ENCODE measurements at places on chromosomes 1 and 21.

DNA sequence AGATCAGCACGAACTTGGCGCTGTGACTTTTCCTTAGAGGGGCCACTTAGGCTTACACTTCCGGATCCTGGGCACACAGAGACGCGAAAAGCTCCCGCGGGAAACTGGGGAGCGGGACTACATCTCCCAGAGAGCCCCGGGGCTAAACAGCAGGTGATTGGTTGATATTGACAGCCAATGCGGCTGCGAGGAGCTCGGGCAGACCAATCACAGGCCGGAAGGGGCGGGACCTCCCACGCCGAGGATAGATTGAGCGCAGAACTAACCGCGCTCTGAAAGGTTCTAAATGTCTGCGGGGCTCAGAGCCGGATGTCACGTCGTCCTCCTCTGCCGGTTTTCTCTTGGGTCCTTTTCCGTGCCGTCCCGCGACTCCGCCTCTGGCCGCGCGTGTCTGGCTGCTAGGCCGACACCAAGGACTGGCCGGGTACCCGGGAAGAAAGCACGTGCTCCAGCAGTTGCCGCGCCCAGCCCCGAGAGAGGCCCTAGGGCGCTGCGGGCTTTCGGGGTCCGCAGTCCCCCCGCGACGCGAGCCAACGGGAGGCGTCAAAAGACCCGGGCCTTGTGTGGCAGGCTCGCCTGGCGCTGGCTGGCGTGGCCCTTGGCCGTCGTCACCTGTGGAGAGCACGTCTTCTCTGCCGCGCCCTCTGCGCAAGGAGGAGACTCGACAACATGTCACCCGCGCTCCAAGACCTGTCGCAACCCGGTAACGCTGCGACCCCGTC lies at the start of gene MTR:
TSS of gene MTR (plus strand) at position 258 of the 722 bp plus-strand sequence. CDS start at position 670, 412 bp downstream.
- peak; percentile 94 for DNase-seq

DNA sequence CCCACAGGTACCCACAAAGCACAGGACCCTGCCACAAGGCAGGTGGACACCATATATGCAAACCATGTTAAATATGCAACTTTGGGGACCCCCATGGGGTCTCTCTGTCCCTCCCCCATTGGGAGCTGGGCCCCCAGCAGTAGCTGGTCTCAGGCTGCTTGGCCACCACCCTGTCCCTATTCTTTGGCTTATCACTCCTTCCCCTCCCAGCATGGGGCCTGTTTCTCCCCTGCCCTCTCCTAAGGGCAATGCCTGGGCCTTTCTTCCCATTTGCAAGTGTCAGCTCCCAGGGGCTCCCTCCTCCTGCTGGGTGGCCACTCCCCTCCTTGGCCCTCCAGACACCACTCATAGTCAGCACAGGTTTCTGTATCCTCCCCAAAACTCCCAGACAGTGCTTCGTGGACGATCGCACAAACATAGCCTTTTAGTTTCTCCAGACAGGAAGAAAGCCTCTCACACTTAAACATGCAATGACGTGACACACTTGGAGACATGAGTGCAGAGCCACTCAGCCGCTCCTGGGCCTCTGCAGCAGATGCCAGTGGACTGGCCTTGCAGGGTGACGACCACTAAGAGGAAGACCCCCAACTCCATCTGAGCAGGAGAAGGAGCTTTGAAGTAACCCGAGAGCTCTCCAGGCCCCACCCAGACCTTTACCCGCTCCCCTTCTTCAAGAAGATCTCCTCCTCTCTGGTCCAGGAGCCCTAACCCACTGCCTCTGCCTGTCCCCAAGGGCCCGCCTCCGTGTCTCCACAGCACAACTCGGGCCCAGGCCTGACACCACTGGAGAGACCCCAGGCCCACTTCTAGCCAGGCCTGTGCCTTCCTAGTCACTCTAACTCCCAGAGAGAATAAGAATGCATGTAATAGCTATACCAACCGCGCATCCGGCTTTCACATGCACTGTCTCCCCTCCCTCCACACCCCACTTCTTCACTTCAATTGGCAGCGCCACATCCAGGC lies 22.9 kb downstream of the CITED4 start:
- DNase-seq = no peak

GRCh38 chr1:111803951-111804350 lies 48.2 kb downstream of the DDX20 start:
- no peak for DNase-seq

- DNase-seq = no peak
Measured at GRCh38 chr1:207744000-207744534, 7.8 kb upstream of the CD46 start.

DNA sequence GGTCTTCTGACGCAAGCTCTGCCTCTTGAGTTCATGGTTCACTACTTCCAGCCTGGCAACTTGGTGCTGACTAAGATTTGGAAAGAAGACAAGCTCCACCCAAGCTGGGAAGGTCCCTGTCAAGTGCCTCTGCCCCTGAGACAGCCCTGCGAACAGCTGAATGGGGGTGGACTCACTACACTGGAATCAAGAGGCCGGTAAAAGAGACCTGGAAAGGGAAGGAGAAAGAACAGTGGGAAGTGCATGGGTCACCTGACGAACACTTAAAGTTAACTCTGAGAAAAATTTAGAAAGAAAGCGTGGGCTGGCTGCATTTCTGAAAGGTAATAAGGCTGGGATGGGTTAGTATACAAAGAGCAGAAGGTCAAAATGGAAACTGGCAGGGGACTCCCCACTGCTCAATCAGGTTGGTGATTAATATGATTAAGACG lies 26.1 kb upstream of the ZNF496 start:
- no peak for DNase-seq

GRCh38 chr21:42381347-42381984 lies 14.4 kb downstream of the TMPRSS3 start:
- DNase-seq = no peak

GRCh38 chr1:201748335-201748734 lies 80.6 kb upstream of the IPO9 start:
- no peak for DNase-seq

- no peak for DNase-seq
Measured at GRCh38 chr21:27329255-27329851, 362.5 kb upstream of the ADAMTS5 start.

DNA sequence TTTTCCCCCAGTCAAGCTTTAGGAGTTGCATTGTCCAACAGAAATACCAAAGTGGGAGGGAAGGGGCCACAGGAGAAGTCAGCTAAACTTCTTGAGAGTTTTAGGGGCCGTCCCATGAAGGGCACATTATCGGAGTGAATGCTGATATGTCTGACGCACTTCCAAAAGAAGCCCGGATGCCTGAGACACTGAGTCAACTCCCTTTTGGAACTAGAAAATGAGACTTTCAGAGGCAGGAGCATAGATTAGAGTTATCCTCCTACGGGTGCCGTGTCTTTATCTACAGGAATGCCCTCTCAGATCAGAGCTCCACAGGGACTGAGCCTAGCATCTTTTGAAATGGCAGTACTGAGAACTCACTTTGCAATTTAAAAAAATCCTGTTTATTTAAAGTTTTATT lies 13.1 kb downstream of the ACTN2 start:
- no peak for DNase-seq

DNA sequence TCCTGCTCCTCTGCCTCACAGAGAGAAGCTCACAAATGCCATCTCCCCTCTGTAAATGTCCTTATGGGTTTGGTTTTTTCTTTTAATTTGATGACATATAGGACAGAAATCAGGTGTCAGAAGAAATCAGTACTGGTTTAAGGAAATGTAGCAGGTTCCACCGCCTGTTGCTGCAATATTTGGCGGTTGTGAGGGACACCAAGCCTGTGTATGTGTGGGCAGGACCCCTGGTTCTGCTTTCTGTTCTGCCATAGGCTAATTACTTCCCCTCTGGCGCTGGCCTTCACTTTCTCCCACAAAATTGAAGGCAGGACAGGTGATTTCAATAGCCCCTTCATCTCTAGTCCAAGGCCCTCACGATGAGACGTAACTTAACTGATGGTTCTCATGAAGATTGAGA lies 69.2 kb downstream of the PRDM2 start:
- no peak for DNase-seq

GRCh38 chr1:1794999-1795398 lies 16.7 kb upstream of the NADK start:
- no peak for DNase-seq

DNA sequence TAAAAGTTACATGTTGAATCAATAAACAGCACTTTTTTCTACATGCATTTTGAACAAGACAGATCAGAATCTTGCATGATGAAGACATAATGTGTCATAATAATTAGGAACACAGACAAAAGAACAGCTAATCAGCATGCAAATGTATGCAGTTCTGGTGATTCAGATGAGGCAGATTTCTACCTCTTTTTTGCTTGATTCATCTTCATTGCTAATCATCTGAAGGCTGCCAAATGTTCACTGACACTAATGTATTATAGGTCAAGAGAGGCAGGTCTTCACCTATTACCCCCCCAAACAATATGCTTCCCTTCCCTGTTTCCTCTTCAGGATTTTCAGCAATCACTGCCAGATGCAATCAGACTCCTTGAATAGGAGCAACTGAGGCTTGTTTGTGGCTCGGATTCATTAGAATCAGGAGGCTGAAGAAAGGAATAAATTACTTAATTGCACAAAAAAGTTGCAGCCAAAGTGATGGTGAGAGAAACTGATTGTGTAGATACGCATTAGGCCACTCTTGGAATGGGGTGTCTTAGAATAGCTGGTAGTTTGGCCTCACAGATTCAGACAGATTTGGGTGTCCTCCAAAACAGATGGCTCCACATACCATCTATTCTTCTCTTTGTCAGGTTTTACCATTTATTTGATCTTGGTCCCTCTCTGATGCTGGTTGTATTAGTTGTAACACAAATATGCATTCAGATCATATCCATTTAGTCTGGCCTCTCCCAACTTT lies 275.4 kb downstream of the RPS6KC1 start:
- DNase-seq = no peak

DNA sequence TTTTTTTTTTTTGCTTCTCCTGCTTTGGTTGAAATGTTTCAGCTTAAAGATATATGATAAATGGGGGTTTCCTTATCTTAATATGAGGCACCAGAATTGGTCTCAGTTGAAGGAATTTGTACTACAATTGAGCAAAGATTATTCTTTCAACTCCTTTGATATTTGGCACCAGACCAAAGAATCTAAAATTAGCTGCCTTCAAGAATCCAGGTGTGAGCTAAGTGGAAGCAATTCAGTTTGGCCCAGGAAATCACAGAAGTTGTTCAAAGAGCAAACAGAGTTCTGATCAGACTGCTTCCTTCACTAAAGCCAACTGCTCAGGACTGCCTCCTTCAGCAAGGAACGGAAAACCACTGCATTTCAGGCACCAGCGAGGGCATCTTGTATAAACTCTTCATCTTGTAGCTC lies 68.3 kb upstream of the BCAR3 start:
- DNase-seq = no peak

DNA sequence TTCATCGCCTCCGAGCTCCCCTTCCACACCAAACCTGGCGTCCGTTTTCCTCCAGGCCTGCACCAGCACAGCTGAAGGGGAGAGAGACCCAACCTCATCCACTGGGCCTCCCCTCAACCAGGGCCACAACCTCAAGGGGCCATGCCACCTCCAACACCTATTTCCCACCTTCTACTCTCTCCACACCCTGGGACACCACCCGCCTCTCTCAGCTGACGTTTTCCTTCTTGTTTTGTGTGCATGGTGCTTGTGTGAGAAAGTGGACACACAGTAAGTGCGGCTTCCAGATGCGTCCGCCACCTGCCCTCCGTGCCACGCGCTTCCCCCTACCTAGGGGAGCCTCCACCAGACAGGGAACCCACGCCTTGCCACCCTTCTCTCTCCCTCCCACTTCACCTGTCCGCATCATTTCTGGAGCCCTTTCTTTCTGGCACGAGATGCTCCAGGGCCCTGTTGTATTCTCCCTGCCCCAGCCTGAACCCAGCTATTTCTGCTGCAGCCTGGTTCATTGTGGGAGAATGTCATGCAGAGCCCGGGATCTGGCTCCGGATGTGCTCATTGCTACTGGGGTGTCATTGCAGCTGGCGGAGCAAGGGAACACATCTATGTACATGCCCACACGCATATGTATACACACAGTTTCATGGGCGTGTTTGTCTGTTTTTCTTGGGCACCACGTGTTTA lies 1.3 kb upstream of the GNB1 start:
- no peak for DNase-seq

DNA sequence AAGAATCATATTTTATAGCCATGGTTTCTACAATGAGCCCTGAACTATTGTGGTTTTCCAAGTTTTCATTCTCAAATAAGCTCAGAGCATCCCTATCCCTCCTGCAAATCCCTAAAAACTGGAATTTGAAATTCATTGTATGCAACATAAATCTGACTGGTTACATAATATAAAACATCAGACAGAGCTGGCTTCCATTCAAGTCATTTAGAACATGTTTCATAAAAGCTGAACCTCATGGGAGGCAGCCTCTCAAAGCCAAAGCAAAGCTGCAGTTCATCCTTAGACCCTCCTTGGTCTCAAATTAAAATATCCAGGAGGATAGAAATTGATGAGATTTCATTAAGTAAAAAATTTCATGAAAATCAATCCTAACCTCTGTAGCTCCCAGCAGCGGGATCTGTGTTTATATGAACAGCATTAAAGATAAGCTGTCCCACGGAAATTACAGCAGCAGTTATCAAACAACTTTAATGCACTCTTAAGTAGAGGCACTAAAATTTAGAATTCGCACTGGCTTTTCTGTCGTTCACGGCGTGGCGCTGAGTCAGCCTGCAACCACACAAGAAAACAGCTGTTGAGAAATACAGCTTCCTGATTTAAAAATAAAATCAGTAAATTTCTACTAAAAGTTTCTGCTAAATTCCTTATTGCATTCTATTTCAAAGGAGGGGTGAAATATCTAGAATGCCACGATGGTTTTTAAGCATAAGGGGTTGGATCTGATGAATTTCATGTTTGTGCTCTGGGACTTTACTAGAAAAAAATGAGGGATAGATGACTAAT lies 99.9 kb upstream of the TIAM1 start:
- DNase-seq = no peak

GRCh38 chr1:86546787-86547221 lies at the start of gene CLCA4:
TSS of gene CLCA4 (plus strand) at chr1:86547078. CDS start at chr1:86547120, 42 bp downstream.
- DNase-seq = no peak

- no peak for DNase-seq
Measured at GRCh38 chr1:15453734-15454133, 2.8 kb upstream of the CELA2A start.

GRCh38 chr1:159580340-159580739 lies 7.3 kb upstream of the APCS start:
- DNase-seq = no peak

DNA sequence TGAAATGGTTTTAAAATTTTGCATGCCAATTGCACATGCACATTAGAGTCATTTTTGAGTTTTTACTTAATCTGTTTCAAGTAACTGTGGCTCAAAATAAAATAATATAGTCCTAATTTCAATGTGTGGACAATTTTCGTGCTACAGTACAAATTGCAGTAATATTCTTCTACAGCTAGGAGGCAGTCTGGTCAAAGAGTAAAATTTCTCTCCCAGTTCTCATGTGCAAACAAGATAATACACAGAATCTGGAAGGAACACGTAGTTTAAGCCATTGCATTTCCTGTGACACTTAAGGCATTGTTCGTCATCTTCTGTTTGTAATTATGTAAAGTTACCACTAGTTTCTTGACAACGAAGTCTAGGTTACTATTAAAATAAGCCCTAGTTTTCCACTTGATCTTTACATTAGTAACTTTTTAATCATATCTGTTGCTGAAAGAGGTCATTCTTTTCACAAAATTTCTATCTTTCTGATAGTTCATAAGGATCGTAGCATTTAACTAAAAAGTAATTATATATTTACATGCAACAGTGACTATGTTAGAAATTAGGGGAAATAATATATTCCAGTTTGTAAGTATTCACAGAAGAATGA lies 28.9 kb downstream of the ODR4 start:
- DNase-seq = no peak

GRCh38 chr1:156104065-156104810 lies 10.3 kb upstream of the LMNA start:
- no peak for DNase-seq

- DNase-seq = no peak
Measured at GRCh38 chr1:7253118-7253480, 467.8 kb downstream of the CAMTA1 start.
